Immature natural killer cell (primary cell): ENCODE measurements at places on chromosomes 6 and 20.

DNA sequence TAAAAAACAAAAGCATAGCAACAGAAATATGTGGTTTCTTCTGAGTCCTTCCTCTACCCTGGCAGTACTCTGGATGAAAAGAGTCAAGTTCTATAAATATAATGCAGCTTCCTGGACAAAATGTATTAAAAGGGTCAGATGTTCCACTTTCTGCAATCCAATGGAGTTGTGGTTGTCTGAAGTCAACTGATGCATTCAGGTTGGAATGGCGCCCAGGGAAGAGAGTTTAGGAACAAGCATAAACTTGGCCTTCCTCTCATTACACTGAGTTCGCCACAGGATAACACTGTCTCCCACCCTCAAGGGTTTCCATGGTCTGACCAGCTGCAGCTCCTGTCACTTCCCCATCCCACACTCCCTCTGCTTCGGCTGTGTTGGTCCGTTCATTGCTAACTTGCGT, 66.4 kb downstream of the PLEKHG1 start:
- DNase-seq = no peak

- DNase-seq = no peak
These were observed 40.2 kb downstream of the PLEKHG1 start for GRCh38 chr6:150639823-150640331.

DNA sequence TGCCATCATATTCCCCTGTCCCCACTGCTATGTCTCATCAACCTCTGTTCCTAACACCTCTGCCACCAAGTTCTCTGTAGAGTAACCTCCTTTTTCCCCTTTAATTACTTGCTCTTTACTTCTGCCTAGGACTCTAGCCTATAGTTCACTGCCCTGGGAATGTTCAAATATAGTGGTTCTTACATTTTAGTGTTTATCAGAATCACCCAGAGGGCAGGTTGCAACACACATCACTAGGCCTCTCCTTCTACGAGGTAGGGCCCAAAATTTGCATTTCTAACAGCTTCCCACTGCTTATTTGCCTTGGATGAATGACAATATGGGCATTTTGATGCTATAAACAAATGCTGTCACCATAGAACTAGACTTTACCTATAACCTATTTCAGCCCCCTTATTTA, 23.1 kb upstream of the C6orf141 start:
- DNase-seq = no peak

DNA sequence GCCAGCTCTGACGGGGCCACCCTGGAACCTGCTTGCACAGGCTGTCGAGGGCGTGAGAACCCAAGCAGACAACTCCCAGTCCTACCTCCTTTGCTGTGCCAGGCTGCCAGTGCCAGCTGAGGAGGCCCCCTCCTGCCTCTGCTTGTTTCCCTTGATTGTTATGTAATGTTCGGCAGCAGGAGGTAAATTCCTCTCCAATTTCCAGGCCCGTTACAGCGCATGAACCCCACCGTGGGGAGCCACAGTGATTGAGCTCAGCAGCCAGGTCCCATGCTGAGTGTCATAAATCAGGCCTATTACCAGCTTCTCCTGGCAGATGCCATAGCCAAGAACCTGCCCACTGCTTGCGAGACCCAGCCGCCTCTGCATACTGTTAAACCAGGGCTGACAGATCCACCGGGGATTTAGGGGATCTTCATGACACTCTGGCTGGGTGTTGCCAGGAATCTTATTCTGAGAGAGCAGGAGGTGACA, 320.5 kb downstream of the DHX35 start:
- no peak for DNase-seq

GRCh38 chr20:20731000-20731944, 18.8 kb upstream of the RALGAPA2 start:
- DNase-seq = no peak

DNA sequence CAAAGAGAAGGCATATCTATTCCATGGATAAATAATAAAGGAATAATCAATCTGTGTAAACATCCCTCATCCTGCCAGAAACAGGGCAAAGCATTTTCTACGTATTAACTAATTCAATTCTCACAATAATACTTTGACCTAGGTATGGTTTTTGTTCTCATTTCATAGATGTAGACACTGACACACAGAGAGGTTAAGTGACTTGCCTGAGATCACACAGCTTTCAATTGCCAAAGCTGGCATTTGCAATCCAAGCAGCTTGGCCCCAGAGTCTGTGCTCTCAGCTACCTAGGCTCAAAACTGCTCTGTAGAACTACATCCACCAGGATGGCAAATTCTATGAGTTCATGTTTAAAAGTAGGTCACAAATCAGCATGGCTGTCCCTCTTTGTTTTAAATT, 124.9 kb downstream of the BMP7 start:
- DNase-seq = no peak

DNA sequence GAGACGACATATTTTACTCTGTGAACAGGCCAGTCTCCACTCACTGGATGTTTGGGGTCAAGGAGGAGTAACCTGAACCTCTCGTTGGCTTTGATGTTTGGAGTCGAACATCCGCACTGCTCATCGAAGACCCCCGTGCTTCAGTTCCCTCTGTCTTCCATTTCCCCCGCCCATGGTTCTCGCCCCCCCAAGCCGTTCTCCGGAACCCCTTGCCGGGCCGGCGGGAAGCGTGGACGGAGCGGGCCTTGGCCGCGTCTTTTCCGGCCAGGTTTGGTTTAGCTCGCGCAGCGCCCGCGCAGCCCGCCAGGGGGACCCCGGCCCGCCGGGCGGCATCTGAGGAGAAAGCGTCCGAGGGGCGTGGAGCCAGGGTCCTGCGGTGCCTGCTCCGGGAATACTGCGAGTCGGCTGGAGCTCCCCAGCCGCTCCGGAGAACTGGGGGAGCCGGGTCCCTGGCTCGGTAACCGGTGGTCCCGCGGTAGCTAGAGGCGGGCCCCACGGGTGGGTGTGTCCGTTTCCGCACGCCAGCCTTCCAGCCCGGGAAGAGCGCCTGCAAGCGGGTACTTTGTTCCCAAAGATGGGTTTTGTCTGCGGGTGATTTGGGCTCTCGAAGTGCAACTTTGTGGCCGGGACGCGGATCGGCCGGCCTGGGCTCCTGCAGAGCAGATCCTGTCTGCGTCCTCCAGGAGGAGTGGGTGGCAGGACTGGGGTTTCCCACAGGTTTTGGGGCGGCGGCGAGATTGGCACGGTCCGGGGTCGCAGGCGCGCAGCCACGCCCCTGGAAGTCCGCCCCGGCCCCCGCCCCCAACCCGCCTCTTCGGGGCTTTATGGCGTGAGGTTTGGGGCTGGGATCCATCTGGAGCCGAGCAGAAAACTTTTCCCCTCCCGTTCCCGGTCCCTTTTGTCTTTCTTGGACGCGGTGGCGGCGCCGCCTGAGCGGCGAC, at the start of gene TMEM200A:
Gene TMEM200A, plus strand, starts transcription at position 852 of the 941 bp plus-strand sequence. CDS start 74,406 bp downstream, outside the sequence.
- peak; percentile 29 for DNase-seq

- no peak for DNase-seq
These were observed 44.8 kb upstream of the FABP7 start for GRCh38 chr6:122734529-122735395.
